ENCODE measurements at places on chromosomes 2 and 18.

DNA sequence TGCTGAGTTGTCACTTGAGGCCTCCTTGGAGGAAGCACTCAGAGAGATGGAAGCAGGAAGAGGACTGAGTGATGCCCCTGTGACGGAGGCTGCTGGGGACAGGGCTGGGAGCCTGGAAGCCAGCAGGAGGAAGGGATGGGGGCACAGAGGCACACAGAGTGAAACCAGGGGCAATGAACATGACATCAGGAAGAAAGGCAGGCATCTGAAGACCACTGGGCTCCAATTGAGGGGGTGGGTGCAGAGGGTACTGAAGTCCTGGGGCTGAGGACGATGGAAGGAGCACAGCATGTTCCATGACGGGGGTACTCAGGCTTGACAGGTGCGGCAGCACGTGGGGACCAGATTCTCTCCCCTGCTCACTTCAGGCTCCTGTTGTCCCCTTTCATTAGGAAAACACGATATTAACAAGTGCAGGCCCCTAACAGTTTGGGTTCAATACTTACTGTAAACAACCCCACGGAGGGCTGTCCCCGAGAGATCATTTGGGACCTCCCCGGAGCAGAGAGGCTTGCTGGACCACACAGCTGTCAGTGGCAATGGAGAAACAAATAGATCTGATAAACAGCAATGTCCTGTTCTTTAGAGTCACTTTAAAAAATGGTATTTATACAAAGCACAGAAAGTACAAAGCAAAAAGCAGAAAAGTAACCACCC is 8.7 kb downstream of the INPP5D start:
- H3K27me3 ChIP-seq, result peaks cover 28% of the 10 kb centered on the region
- no peak for DNase-seq
- no peaks in the 10 kb centered on the region for H3K4me1 ChIP-seq
- H3K27ac ChIP-seq, result no peak overlapping the region
- no peak overlapping the region for H3K4me3 ChIP-seq
- no peaks in the 10 kb centered on the region for H3K36me3 ChIP-seq

GRCh38 chr2:157441072-157441454 is 2.8 kb downstream of the CYTIP start:
- DNase-seq, result no peak
- H3K27ac ChIP-seq, result no peak overlapping the region
- H3K4me3 ChIP-seq, result no peak overlapping the region
- H3K27me3 ChIP-seq, result no peaks in the 10 kb centered on the region

DNA sequence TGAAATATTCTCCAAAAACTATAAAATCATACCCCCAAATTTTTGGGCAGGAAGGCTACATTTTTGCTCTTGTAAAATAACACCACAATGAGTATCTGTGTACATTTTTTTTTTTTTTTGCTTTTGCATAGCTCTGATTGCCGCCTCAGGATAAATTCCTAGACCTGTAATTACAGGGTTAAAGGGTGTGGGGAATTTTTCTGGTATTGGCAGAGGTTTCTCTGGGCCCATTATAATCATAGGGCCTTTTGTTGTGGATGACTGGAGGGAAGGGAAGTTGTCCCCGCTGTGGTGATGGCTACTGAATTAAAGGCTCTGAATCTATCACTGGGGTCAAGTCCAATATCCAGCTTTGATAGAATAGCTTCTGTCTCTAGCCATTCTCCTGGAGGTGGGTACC is 26.6 kb downstream of the CCDC195 start:
- H3K4me1 ChIP-seq, result no peaks in the 10 kb centered on the region
- H3K27me3 ChIP-seq, result no peaks in the 10 kb centered on the region
- H3K27ac ChIP-seq, result no peak overlapping the region
- H3K36me3 ChIP-seq, result no peaks in the 10 kb centered on the region
- H3K4me3 ChIP-seq, result no peak overlapping the region

DNA sequence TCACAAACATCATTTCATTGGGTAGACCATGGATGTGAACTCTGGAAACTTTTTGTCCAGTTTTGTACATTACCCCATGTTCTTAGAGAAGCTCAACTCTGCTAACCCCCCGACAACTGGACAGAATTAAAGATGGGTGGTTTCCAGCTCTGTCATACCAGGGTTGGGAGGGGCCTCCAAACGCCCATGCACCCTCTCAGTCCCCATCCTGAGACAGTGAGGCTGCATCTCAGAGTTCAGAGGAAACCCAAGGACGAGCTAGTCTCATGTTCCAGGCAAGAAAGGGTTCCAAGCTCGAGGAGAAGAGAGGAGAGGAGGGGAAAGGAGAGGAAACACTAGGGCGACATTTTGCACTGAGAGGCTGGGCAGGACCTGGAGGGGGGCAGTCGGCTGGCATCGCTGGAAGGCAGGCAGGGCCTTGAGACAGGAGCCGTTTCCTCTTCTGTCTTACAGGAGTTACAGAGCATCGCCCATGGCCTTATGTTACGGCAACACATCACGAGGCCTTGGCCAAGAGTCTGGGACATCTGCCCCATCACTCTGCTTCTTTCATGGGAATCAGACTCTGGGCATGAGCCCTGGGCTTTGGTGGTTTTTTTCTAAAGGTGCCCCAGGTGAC is 16.4 kb downstream of the MAL start:
- H3K27ac ChIP-seq, result no peak overlapping the region
- no peak for DNase-seq
- H3K4me1 ChIP-seq, result peaks cover 7% of the 10 kb centered on the region
- H3K4me3 ChIP-seq, result no peak overlapping the region

DNA sequence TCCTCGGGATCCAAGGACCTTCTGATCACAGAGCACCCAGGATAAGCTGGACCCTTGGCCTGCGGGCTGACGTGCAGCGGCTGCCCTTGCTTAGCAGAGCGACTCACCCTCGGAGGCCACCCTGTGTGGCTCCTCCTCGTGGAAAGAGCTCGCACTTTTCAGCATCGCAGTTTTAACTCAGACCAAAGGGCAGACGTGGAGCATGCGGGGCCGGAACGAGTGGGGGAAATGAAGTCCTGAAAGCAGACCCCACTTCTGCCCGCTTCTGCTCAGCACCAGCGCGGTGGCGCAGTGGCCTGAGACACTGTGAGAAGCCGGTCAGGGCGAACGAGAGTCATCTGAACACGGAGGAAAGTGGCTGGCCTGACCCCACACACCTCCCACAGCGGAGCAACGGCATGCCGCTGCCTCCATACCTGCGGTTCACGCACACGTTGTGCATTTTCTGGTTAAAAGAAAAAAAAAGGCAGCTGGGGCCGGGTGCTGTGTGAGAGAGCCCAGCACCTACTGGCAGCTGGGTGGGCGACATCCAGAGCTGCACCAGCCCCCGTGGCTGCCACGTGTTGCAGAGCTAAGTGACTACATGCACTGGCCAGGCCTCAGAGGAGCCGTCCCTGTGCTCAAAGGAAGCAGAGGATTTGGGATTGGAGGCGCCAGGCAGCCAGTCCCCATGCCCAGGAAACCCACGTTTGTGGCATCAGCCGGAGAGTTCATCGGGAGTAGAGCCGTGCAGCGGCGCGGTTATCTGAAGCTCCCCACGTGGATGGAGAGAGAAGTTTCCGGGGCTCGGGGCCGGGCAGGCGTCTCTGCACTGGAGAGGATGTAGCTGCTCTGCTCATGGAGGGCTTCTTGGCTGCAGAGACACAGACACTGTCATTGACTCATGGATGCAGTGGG is 89.7 kb downstream of the USP40 start:
- H3K4me3 ChIP-seq, result no peak overlapping the region
- no peak overlapping the region for H3K27ac ChIP-seq
- H3K36me3 ChIP-seq, result peaks cover 74% of the 10 kb centered on the region
- H3K27me3 ChIP-seq, result no peaks in the 10 kb centered on the region
- H3K4me1 ChIP-seq, result peaks cover 16% of the 10 kb centered on the region
- no peak for DNase-seq

DNA sequence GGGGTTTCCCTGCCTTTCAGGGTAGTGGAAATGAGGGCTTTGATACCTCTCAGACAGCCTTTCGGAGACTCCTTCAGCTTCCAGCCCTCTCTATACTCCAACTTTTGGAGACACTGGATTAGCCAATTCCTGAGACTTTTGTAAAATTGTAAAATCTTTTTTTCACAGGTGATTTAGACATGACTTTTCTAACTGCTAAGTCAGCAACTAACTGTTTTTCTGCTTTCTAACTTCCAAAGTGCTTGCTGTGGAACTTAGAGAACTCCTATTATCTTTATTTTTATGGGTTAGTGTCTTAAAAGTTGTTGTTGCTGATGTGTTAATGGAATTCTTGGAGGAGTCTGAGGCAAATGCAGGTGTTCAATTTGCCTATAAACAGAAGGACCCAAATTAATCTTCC is 616.7 kb upstream of the ID2 start:
- no peaks in the 10 kb centered on the region for H3K36me3 ChIP-seq
- no peak for DNase-seq
- no peak overlapping the region for H3K27ac ChIP-seq

DNA sequence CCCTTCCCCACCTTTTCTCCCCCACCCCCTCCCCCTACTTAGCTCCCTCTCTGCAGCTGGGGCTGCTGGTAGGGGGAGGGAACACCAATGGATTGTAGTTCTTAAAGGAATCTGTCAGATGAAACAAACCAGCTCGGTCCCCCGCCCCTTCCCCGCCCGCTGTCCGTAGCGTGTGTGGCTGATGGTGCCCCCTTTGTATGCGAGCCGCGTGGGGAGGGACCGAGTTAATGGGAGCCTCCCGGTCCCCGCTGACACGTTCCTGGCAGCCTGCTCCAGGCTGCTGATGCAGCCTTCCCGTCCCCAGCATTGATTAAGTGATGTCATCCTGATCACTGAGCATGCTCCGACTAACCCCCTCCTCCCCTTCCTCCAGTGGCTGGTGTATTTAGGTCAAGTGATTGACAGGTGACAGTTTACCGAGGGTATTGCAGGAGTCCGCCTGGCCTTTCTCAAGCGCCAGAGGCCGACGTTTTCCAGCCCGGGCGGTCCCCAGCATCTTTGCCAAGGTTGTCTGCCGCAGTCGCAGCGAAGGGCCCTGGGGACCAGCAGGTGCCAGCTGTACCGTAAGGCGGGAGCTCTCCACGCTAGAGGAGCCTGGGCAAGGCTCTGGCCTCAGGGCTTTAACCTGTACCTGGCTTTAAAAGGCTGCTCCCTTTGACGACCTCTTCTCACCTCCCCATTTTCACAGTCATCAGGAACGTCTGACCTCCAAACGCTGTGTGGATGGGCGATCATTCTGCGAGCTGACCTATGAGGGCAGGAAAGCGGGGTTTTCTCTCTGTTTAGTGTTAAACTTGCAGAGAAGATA is 1.8 kb downstream of the KIF5C start:
- H3K27ac ChIP-seq, result no peak overlapping the region
- peaks cover 17% of the 10 kb centered on the region for H3K4me1 ChIP-seq
- no peak overlapping the region for H3K4me3 ChIP-seq
- DNase-seq, result no peak
- H3K27me3 ChIP-seq, result peaks cover 47% of the 10 kb centered on the region

DNA sequence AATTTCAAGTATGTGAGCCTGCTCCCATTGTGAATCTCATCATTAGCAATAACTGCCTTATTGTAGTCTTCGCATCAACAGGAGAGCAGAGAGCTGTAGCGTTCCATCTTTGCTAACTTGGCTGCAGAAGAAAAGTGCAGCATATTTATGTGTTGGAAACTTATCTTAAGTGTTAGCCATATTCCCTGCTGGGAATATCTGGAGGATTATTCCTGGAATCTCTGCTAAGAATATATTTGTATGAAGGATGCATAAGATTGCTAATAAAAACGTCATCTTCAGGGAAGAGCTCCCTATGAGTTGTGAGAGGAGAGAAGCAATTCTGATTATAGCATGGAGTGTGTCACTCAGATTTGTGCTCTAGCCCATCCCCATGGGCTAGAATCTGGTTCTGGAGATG is 115.1 kb upstream of the REG3G start:
- no peak overlapping the region for H3K4me3 ChIP-seq
- H3K27ac ChIP-seq, result no peak overlapping the region
- H3K4me1 ChIP-seq, result no peaks in the 10 kb centered on the region
- no peaks in the 10 kb centered on the region for H3K27me3 ChIP-seq

GRCh38 chr2:111035830-111036441 is 84.8 kb upstream of the BCL2L11 start:
- DNase-seq, result no peak
- no peak overlapping the region for H3K27ac ChIP-seq
- H3K27me3 ChIP-seq, result peaks cover 37% of the 10 kb centered on the region
- no peak overlapping the region for H3K4me3 ChIP-seq
- H3K36me3 ChIP-seq, result no peaks in the 10 kb centered on the region

DNA sequence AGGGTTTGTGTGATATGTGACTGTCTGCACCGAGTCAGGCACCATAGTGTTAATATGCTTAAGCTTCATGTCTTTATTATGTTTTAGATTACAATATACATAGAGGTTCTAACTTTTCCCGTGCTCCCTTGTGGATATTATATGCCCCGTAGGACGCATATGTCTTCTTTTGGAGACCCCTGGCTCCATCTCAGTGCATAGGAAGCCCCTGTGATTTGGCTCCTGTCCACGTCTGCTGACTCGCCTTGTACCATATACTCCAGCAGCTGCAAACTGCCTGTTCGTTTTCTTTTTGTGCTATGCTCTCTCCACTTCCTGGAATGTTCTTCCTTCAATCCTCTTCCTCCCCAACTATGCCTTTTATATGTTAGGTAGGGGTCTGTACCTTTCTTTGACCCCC is 110.9 kb downstream of the PTRHD1 start:
- peaks cover 22% of the 10 kb centered on the region for H3K36me3 ChIP-seq
- no peaks in the 10 kb centered on the region for H3K27me3 ChIP-seq
- H3K27ac ChIP-seq, result no peak overlapping the region
- H3K4me3 ChIP-seq, result no peak overlapping the region
- H3K4me1 ChIP-seq, result no peaks in the 10 kb centered on the region
- DNase-seq, result no peak

DNA sequence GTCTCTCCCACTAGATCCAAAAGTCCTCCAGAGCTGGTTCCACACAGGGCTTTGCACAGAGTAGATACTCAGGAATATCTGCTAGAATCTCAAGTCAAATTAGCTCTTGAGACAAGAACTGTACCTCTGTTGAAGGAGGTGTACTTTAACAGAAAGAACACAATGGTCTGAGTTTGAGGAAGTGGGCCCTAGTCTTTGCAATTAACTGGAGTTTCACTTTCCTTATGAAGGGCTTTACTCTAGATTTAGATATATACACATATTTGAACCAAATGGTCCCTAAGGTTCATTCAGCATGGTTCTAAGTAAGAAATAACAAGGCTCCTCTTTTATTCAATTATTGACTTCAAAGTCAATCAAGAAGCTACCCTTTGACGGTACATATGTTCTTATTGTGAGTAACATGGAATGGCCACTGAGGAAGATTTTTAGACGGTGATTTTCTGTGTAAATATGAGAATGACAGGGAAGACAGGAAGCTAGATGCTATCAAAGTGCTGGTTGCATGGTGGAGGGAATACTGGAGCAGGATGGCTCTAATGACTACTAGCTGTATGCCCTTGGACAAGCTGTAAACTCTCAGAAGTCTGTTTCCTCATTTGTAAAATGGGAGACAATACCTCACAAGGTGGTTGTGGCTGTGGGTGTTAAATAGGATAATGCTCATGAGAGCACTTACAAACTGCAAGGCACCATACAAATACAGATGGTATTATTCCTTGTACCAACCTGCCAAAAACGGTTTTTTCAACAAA is 73.5 kb upstream of the SERTAD2 start:
- no peak overlapping the region for H3K27ac ChIP-seq
- no peaks in the 10 kb centered on the region for H3K27me3 ChIP-seq
- H3K4me1 ChIP-seq, result peaks cover 6% of the 10 kb centered on the region
- no peak overlapping the region for H3K4me3 ChIP-seq
